ENCODE measurements at places on chromosomes 5 and 9. TPM values are rescaled to one million over a fixed set of nuclear protein-coding genes. Genes with fewer than 3 reads are reported as not detected.

FOXD4L5 gene
- total RNA-seq: 0.22 TPM

DNA sequence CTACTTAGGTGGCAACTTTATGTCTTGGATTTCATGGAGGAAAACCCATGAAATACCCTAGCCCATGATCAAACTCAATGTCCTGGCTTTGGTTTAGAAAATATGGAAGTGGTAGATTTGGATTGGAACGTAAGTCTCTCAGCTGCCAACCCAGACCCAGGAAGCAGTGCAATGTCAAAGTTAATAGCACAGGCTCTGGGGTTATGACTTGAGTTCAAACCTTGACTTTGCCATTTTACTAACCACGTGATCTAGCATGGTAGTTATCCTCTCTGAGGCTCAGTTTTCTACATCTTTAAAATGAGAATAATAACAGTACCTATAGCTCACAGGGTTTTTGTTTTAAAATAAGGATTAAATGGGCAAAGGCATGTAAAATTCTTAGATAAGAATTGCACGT lies 13.8 kb downstream of the FYB1 start:
- DNase-seq: no peak

RAD23B gene
- 101 TPM for total RNA-seq

DNA sequence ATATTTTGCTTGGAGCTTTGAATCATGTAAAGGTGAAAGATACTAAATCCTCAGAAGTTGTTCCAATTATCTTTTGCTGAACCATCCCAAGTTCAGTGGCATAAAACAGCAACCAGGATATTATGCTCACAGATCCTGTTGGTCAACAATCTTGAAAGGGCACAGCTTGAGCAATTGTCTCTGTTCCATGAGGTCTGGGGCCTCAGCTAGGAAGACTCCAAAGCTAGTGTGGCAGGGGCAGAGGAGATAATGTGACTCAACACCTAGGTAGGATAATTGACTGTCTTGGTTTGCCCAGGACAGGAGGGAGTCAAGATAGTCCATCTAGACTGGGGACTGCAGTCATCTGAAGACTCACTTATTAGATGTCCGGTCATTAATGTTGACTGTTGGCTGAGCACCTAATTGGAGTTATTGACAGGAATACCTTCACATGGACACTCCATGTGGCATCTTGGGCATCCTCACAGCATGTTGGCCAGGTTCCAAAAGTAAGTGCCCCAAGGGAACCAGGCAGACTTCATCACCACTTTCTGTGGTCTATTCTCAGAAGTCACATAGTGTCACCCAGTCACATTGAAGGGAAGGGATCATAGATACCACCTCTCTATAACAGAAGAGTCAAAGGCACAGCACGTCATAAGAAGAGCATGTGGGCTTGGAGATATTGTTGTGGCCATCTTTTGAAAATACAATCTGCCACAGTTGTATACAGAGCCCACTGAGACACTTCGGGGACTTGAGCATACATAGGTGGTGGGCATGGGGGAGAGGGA lies 88.4 kb upstream of the GPBP1 start:
- no peak for DNase-seq

- DNase-seq: no peak
Observed at GRCh38 chr9:131459056-131459455, 43.7 kb upstream of the POMT1 start.

GRCh38 chr5:90548069-90548593 lies 10.5 kb upstream of the ADGRV1 start:
- DNase-seq: no peak

ZNF346 gene
- 48.6 TPM for total RNA-seq

DNA sequence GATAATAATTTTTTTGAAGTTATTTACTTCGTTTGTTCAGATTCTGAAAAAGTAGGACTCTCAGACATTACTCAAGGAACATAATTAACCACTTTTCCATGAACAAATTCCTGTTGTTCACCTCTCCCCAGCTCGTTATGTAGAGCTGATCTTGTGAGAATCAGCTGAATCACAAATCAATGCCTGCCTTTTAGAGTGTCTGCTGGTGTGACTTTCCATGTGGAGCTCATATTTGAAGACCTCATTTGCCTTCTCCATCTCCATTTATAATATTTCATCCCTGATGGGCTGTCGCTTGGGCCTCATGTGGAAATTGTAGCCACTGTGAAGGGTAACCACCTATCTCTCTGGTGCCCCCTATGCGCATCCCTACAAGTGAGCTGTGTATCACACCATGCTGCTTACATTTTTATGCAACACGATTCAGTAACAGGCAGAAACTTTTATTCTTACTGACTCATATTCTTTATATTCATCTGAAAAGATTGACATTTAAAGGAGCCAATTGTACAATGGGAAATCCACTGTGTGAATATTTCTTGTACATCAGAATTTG lies 111.3 kb downstream of the STK32A start:
- no peak for DNase-seq

DNA sequence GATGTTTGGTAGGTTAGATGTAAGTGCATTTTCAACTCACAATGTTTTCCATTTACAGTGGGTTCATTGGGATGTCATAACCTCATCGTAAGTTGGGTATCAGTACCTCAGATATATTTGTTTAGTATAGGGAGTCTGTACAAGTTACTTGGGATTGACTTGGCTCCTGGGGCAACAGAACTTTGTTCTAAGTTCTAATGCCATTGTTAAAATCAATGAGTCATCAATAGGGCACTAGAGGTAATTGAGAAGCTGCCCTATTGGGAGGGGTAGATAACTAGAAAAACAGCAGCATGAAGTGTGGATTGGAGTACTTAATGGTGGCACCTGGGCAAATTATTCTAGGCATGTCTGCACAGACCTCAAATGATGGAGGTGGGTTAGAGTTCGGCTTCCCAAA lies 272.8 kb downstream of the DOCK8 start:
- DNase-seq: no peak

PRR7 gene
- 5.9 TPM for total RNA-seq

DNA sequence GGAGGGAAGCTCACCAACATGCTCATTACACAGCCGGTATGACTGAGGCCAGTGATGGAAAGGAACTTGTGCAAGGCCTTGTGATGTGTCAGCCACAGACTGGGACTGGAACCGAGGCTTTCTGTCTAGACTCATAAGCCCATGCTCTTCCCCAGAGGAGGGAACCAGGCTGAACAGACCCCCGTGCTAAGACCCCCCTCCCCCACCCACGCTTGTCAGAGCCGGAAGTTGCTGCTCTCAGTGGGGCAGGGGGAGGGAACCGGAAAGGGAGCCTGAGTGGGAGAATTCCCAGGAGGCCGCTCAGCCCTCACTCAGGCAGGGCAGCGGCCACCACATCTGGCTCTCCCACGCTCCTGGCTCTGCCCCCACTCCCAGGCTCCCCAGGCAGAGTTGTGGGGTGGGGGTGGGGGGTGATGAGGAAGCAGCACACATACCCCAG lies 4.1 kb upstream of the PDGFRB start:
- no peak for DNase-seq

FOXI1 gene
- total RNA-seq: not detected

GRCh38 chr5:42666869-42667268 lies 89.7 kb upstream of the CCDC152 start:
- DNase-seq: no peak

DDX4 gene
- 0.18 TPM for total RNA-seq

GRCh38 chr5:136031711-136032110 lies 2.9 kb downstream of the TGFBI start:
- no peak for DNase-seq

GRCh38 chr9:81772144-81772543 lies 82.8 kb upstream of the TLE1 start:
- DNase-seq: no peak

DNA sequence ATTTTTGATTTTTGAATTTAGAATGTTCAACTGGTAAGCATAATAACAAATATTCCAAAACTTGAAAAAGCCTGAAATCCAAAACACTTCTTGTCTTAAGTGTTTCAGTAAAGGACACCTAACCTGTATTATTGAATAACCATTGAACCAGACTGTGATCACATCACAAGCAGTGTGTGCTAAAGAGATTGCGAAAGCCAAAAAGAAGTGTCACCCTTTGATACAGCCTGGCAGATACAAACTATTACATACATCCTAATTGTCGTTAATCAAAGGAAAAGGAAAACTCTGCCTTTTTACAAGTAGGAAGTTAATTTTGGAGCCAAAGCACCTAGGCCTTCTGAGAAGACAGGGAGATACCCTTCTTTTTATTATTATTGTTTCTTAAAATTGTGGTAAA lies 8.4 kb upstream of the FAM120AOS start:
- no peak for DNase-seq

DNA sequence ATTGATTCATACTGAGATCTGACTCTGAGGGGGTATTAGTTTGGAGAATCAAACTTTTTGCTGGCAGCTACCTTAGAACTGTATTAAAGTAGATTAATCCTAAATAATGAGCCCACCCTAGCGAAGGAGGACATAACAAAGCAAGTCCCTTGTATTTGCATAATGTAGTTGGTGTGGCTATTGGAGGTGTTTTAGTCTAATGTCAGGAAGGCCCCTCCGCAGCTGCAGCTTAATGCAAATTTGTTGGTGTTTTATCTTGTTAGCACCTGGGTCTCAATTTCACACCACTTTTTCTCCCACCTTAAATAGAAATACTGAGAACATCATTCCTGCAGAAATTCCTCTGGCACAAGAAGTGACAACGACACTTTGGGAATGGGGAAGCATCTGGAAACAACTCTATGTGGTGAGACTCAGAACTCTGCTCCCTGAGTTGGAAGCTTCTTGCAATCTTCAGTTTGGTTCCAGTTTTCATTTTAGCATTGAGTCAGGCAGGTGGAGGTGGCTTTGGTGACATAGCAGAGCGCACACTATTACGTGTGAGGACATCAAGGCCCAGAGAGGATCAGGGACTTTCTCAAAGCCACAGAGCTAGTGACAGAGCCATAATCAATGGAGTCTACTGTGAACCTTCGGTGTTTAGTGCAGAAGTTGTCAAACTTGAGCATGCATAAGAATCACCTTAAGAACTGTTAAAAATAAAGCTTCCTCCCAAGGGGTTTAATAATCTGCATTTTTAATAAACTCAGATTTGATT lies 33.9 kb downstream of the DOCK2 start:
- DNase-seq: no peak

CCDC112 gene
- total RNA-seq: 9.1 TPM

GRCh38 chr5:55172937-55173686 lies at the start of gene CDC20B:
Gene CDC20B (minus strand): TSS chr5:55173177. CDS start chr5:55173000, 177 bp downstream.
- peak; percentile 77 for DNase-seq

TRIP13 gene
- 9.9 TPM for total RNA-seq

LCN10 gene
- total RNA-seq: 0.20 TPM

DNA sequence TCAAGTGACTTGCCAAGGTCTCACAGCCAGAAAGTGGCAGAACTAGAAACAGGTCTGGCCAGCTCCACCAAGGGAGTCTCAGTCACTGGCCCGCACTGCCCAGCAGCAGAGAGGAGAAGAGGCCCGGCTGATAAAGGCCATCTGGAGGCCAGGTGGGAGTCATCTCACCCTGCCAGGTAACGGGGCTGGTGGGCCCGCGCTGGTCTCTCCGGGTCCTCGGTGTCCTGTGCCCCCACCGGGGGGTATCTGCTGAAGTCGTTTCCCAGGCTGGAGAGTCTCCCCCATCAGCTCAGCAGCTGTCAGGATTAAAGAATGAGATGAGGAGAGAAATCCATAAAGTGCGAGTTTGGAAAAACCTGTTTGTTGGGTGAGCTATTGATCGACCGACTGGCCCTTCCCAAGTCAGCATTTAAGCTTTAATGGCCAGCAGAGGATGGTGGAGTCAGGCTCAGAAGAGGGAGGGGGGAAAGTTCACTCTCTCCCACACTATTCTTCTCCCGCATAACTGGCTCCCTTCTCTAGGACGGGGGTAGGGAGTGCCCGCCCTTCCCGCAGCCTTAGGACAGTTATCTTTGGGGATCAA lies 30.3 kb downstream of the LMX1B start:
- no peak for DNase-seq

GRCh38 chr5:5270958-5271785 lies 131.0 kb downstream of the ADAMTS16 start:
- peak; percentile 67 for DNase-seq

GRCh38 chr5:91176288-91177016 lies 206.7 kb downstream of the ARRDC3 start:
- DNase-seq: no peak

DNA sequence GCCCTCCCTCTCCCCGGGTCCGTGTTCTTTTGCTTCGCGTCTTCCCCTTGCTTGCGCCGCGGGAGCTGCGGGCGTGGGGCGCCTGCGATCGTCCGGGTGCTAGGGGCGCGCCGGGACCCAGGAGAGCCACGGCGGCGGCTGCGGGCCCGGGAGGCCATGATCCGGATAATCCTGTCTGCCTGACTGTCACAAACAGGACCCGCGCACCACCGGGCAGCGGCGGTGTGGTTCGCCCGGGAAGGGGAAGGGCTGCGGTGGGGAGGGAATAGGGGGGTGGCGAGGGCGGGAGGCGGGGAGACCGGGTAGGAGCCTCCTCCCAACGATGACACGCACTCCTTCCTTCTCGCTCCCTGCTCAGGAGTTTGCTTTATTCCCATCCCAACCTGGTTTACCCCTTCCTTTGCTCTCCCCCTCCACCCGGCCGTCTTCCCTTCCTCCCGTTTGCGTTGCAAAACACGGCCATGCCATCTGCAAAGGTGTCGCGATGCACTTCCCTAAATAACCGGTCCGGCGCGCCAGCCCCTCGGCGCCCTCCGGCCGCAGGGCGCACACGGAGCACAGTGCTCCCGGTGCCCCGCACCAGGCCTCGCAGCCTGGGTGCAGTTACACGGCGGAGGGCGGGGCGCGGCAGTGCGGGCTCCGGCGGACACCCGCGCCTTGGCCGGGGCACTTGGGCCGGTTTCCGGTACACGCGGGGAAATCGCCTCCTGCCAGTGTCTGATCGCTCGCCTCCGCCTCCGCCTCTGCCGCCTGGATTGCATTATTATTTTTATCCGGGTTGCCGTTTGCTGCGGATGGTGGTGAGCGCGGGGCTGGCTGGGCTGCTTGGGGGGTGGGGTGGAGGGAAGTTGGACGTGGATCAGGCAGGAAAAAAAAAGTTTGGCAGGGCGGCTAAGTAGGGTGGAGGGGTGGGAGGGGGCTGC lies 1.5 kb downstream of the SMARCA2 start:
- DNase-seq: peak; percentile 67

LCP2 gene
- not detected for total RNA-seq

GRCh38 chr5:34564710-34565235 lies 91.4 kb upstream of the RAI14 start:
- no peak for DNase-seq

- no peak for DNase-seq
Observed at GRCh38 chr5:137370096-137371071, 128.7 kb downstream of the SPOCK1 start.

DMGDH gene
- total RNA-seq: 1.2 TPM
